HT-29 (cell line): ENCODE measurements at places on chromosomes 1 and 21.
A peak's percentile ranks its signal among the peaks of the same experiment; 100 is the strongest.

DNA sequence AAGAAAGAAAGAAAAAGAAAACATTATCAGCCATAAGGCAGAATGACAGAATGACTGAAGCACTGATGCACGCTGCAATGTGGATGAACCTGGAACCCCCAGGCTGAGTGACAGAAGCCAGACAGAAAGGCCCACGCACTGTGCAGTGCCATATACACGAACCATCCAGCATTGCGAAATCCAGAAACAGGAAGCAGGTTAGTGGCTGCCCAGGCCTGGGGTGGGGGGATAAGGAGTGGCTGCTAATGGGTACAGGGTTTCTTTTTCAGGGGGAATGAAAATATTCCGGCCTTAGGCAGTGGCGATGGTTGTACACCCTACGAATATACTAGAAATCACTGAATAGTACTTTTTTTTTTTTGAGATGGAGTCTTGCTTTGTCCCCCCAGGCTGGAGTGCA lies 57.0 kb downstream of the CHD5 start:
- DNase-seq, result no peak

GRCh38 chr1:224169718-224170270 lies 13.2 kb upstream of the DEGS1 start:
- no peak for DNase-seq

DNA sequence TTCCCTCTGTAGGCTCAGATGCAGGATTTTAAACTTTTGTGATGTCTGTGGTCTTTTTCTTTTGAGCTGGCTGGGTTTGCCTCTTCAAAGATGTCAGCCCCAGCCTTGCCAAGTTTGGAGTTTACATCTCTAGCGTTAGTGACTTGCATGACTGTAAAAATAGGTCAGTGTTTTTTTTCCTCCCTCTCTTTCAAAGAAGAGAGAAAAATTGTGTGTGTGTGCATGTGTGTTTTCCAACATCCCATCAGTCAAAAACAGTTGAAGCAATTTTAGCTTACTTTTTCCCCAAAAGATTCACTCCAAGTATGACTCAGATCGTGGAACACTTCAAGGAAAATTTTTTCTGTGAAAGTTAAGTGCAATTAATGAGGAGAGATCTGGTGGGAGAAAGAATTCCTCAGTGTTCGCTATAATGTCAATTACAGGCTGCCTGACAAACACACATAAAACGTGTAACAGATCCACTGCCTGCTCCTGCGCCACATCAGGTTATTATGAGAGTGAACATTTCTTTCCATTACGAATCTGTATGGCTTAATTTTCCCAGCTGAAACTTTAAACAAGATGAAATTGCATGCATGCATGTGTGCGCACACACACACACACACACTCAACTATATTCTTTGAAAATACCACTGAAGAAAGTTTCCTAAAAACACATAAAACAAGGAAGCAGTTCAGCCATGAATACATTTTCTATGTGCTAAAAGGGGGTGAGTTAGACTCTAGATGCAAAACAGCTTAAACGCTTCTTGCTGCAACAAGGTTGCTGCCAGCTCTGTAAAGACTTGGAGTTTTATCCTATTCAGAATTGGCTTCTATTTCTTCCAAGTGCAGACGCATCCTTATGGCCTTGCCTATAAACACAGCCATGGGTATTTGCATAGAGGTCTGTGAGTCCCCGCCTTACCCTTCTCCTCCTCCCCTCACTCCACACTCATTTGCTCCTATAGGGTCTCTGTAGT lies 55.5 kb downstream of the TLR5 start:
- no peak for DNase-seq

DNA sequence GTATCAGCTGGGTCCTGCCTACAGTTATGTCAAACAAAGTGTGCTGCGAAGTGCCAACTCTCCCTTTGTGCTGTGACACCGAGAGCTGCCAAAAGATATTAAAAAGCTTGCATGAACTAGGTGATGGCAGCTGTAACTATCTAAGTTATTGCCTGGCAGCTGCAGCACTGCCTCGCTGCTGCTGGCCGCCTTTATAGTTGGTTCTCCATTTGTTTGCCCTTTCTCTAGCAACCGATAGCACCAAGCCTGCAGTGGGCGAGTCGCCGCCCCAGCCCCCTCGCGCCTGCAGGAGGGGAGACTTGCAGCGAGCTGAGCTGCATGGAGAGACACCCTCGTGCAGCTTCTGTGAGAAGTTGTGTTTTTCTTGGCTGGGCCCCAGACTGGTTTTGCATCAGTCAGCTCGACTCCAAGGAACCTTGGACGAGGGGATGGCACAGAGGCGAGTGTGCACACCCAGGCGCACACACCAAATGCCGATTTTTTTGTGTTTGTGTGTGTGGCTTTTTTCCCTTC lies 330.6 kb downstream of the RPS6KC1 start:
- no peak for DNase-seq

DNA sequence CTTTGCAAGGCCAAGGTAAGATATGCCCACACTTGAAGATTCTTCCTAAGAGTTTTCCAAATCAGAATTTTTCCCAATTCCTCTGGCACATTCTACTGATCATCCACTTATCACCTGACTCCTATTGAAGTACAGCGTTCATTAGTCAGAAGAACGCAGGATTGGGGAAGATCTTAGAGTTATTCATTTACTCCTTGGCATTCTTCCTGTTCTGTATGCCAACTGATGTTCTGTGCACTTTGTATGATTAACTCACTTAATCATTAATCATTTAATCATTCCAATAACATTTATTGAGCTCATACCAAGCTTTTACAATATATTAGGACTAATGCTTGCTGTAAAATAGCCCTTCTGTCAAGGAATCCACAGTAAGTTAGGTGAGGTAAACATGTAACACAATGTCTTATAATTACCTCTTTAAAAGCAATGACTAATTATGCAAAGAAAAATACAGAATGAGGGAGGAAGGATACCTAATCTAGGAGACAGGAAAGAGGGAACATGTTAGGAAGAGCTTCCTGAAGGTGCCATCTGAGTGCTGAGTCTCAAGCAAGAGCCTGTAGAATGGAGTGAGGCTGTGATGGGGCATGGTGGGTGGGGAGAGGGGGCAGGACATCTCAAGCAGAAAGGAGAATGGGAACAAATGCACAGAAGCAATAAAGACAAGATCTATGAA lies 71.1 kb upstream of the DPT start:
- DNase-seq, result peak; percentile 84

DNA sequence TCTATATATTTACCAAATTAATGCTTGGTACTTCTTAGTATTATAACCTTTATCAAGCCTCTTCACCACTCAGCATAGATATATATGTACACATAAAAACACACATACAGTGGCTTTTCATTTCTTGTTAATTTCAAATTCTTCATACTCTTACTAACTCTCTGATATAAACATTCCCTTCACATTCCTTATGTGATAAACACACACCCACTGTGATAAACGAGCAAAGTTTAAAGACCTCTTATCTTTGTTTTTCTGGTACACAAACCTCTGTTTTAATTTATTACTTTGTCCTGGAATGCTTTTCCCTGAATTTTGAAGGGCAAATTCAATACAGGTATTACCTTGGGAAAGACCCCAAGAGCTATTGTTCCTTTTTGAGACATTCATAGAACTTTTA lies 379.1 kb upstream of the TMPRSS15 start:
- no peak for DNase-seq

DNA sequence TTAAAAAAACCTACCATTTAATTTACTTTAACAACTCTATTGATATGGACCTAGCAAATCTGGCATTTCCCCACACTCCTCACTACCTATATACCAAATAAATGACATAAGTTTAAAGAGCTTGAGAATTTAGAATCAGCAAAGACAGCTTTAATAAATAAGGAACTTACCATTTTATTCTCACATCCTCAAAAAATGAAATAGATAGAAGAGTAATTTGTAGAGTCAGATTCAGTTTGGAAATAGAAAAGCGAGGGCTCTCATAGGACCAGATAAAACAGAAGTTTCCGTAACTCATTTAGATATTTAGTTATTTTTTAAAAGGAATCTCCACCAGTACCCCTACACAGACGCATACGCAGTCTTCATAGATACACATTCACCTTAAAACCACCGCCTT lies 117.9 kb downstream of the RGS2 start:
- DNase-seq, result no peak

DNA sequence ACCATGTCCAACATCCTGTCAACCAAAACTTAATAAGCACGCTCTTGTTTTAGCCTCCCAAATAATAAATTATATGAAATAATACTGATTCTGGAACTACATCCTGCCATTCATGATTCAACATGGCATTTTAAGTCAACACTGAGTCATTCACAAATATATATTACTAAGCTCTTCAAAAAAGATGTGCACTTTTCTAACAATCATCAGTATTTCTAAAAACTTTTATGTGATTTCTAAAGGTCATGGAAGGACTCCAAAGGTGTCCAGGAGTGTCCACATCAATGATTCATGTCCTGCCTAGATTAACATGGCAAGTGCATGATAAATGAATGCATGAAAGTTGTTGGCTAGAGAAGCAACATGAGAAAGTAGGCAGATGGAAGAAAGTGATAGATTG lies 51.6 kb downstream of the NEGR1 start:
- no peak for DNase-seq

DNA sequence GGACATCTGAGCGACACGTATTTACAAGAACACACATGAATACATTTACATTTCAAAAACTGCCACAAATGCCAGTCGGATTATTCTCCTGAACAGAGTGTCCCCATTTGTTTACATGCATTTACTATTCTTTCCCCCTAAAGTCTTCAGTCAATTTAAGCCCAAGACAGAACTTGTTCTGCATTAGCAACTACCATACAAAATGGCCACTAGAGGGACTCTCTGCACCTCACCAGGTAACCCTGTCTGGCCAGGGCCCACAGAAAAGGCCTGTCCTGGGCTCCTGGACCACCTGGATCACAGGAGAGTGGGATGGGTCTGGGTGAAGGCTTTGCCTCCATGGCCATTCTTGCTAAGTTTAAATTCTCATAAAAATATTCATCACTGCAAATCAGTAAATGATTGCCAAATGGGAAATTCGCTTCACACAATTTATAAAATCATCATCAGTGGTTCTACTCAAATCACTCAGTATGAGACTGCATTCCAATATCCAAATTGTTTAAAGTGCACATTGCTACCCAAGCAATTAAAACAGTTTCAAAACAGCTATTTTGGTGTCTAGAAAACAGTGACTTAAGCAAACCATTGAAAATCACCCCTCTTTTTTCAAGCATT lies 12.5 kb upstream of the GUCA2A start:
- DNase-seq, result peak; percentile 65

- DNase-seq, result no peak
Measured at GRCh38 chr1:156429313-156430060, 60.5 kb downstream of the RHBG start.

- DNase-seq, result no peak
Measured at GRCh38 chr1:23922321-23922943, 9.3 kb upstream of the CNR2 start.

DNA sequence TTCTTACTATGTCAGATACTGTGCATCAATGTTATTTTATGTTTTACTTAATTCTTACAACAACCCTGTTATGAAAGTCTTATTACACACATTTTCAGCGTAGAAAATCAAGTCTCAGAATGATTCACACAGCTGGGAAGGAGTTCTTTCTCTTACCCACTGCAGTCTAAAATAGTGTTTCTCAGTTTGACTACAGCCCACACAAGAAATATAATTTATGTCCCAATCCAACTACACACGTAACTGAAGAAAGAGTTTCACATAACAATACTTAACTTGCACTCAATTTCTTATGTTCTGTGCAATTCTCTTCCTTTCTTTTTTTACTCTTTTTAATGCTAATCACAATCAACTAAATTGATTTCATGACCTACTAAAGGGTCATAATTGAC lies 252.8 kb upstream of the ADGRL2 start:
- DNase-seq, result no peak

DNA sequence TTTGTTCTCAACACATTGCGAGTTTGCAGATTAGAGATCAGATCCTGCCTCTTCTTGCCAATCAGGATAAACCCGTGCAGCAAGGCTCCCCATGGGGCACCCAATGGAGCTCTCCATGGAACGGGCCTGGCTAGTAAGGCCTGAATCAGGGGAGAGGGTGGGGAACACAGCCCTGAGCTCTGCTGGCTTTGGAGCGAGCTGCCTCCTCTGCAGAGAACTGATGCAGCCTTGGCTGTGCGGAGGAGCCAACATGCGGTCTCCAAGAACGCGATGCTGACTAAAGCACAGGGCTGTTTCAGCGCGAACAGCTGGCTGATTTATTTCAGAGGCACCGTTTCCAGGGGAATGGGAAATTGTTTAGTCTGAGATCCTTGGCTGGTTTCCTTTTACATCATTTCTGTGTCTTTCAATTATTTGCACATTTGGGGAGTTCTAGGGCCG lies 139.7 kb downstream of the TSEN15 start:
- DNase-seq, result no peak

DNA sequence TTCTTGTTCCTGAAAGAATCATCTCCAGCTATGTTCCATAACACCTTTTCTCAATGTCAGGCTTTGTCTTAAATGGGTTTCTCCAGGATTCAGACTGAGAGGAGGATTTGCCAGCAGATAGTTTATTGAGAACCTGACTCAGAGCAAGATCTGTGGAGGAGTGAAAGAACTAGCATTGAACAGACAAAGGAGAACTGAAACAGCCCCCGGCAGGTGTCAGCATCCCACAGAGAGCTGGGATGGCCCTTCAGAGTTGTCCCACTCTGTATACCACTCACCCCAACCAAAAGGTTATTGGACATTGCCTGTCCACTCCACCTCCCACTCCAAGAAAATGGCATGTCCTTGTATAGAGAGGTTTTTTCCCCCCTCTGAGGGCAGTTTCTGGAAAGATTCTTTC lies 270.7 kb downstream of the PAPPA2 start:
- no peak for DNase-seq

GRCh38 chr21:42701706-42702456 lies 48.5 kb downstream of the PDE9A start:
- no peak for DNase-seq

- DNase-seq, result no peak
Measured at GRCh38 chr1:74830766-74831165, 97.8 kb downstream of the TYW3 start.

GRCh38 chr1:59819566-59820438 lies 5.1 kb downstream of the HOOK1 start:
- DNase-seq, result no peak

- DNase-seq, result no peak
Measured at GRCh38 chr1:28517649-28517999, 11.8 kb downstream of the RCC1 start.

DNA sequence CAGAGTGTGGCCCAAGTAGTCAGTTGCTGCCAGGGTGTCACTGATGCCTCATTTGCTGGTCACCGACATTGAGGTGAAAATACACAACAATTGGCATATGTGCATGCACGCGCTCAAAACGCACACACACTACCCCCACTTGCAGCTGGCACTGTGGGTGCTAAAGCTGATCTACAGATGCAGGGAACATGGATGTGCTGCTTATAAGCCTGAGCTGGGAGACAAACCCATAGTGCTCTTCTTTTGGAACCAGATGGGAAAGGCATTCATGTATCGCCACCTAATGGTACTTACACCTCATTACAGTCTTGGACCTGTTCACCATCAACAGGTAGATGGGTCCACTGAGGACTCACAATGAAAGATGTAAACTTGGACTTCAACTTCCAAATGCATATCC lies 70.3 kb upstream of the CAMK1G start:
- DNase-seq, result peak; percentile 65

- no peak for DNase-seq
Measured at GRCh38 chr1:7471836-7472235, 299.3 kb upstream of the VAMP3 start.
